ENCODE measurements at places on chromosomes 1 and 21.

- DNase-seq = no peak
These were observed 67.6 kb upstream of the C8B start for GRCh38 chr1:57033222-57034001.

DNA sequence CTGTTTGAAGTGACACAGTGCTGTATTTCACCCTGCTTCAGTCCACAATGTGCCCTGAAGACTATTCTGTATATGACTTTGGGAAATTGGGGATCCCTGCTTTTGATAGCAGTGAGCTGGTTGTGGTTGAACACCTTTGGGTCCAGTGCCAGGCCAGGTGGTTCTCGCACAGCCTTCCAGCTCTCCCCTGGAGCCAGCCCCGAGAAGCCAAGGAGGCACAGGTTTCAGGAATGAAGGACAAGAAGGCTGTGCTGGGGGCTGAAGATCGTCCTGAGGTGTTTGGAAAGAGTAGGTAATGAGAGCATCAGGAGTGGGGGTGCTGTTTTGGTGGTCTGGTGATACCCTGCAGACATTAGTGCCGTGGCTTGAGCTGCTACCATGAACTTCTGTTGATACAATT, 131.4 kb upstream of the COL6A1 start:
- no peak for DNase-seq

DNA sequence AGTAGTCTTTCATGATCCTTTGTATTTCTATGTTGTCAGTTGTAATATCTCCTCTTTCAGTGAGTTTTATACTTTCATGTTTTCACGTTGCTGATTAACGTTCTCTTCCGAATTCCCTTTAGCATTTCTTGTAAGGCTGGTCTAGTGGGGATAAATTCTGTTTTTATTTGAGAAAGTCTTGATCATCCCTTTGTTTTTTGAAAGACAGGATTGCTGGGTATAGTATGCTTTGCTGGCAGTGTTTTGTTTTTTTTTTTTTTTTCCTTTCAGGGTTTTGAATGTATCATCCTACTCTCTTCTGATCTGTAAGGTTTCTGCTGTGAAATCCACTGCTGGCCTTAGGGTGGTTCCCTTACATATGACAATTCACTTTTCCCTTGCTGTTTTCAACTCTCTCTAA, 74.4 kb downstream of the SCMH1 start:
- no peak for DNase-seq

DNA sequence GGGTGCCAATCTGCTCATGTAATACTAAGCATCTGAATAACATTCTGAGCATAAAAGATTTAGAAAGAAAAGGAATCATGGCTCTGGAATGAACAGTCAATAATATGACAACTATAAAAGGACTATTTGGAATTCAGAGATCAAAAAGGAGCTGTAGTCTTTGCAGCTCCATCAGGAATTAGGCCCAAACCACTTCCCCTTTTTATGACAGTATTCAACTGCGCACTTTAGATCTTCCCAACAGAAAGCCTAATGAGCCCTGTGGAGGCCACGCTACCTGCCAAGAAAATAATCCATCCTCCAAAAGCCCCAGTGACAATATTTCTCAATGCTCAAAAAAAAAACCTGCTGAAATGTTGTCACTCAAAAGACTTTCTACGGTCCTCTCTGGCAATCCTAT, 163.2 kb downstream of the SNX7 start:
- no peak for DNase-seq

GRCh38 chr1:81550753-81551152, 250.0 kb upstream of the ADGRL2 start:
- no peak for DNase-seq

DNA sequence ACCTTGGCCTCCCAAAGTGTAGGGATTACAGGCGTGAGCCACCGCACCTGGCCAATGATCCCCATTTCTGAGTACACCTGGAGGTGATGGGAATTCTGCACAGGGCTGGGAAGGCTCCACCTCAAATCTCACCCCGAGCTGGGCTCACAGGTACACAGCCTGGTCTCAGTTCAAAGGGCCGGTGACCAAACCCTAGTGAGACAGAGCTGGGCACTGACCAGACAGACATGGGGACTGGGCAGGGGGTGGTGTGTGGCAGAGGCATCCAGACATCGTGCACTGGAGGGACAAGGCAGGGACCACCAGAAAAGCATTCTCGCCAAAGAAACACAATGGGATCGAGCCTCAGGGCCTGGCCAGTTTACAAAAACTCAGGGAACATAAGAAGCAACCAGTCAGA, 17.2 kb downstream of the LSS start:
- DNase-seq = no peak

- no peak for DNase-seq
These were observed 917 bp downstream of the RAP1A start for GRCh38 chr1:111620441-111620971.

GRCh38 chr1:91796390-91796654, 89.6 kb downstream of the TGFBR3 start:
- DNase-seq = no peak

GRCh38 chr1:174858301-174858700, 141.4 kb upstream of the CACYBP start:
- no peak for DNase-seq

GRCh38 chr1:228483789-228484188, 3.4 kb upstream of the RNF187 start:
- no peak for DNase-seq

DNA sequence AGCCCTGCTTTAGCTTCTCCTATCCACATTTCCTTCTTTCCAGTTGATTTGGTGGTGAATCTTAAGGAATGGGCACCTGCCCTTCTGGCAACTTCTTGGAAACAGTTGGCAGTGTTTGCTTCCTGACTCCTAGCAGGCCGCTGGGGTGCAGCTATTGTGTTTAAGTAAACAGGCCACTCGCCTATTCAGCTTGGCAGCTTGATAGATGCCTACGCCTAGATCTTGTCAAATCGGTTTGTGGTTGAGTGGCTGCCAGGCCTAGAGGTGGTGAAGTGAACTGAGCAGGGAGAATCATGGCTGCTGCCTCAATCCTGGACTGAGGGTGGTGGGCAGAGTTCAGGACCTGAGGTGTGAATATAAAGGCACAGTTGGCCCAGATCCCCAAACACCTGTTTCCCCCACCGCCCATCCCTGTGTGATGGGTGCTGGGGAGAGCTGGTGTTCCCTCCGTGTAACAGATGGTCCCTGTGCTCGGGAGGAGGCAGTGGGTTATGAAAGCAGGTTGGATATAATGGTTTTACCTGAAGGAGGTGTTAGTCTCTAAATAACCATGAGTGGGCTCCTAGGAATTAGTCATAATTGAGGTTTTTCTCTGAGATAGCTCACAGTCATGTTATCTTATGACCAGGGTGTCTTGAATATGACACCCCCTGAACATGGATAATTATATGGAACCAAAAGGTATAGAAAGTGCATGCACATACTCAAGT, 940 bp upstream of the PLA2G2C start:
- DNase-seq = no peak

DNA sequence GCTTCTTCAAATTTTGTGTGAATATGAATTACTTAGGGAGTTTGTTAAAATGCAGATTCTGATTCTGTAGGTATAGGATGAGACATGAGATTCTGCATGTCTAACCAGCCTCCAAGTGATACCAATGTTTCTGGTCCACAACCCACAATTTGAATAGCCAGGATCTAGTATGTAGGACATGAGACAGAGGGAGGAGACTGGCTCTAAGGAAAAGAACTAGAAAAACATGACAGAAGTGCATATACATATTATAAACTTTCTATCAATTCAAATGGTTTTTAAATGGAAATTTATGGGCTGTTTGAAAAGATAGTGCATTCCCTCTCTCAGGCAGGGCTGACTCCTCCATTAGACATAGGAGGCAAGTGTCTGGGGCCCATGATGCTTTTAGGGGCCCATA, 33.9 kb upstream of the NPL start:
- DNase-seq = no peak

DNA sequence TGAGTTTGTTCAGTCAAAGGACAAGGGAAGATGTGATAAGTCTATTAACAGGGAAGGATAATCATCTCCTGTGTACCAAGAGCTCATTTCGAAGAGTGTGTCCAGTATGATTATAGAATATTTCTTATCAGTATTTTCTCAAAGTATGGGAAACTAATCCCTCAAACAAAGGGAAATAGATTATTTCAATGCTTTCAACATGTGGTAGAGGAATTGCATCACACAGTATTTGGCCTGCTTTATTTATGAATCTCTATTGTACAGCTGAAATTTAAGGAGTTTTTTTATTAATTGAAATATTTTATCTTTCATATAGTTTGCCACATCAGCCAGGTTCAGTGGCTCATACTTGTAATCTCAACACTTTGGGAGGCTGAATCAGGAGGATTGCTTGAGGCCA, 151.0 kb downstream of the CLEC20A start:
- no peak for DNase-seq

DNA sequence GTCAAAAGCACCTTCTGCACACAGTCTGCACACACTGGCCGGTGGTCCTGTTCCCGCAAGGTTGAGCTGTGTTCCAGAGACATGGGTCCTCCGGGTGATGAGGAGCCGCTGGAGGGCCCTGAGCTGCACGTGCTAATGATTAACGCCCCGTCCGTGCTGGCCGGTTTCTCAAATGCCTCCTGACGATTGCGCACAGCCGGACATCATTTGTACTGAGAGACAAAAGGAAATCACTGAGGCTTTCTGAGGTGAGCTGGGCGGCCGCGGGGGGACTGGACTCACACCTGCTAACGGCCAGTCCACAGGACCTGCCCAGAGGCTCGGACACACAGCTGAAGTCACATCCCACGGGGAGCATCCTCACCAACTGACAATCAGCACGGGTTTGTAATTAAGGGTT, 29.2 kb downstream of the POFUT2 start:
- no peak for DNase-seq

DNA sequence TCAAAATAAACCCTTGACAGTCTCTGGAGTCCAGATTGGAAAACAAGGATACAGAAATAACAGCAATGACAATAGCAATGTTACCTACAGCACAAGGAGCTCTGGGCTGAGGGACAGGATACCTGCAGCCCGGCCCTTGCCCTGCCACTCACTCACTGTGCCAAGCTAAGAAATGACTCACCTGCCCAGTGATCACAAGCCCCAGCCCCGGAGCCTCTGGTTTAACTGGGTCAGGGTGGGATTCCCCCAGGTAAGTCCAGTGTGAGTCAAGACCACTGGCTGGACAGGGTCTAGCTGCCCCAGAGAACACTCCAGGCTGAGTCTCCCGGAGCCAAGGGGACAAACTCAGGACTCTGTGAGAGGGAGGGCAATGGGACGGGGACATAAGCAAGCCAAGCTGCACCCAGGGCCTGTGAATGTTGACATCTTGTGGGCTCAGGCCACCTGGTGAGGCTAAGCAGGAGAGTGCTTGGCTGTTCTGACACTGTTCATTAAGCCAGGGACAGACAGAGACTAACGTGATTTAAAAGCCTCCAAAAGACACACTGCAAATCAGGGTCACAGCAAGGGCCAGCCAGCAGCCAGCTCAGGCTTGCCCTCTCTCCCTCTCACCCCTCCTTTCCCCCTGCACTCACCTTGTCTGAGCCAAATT, 64.1 kb downstream of the MIS18A start:
- DNase-seq = no peak

GRCh38 chr1:1591452-1591851, 8.5 kb downstream of the FNDC10 start:
- DNase-seq = no peak

All from stimulated activated CD4-positive, alpha-beta T cell treated with anti-CD3 and anti-CD28 coated beads, Interleukin-4, amount 100 ng/mL, for 4 hours (primary cell).